ENCODE measurements at places on chromosomes 7 and 10.

DNA sequence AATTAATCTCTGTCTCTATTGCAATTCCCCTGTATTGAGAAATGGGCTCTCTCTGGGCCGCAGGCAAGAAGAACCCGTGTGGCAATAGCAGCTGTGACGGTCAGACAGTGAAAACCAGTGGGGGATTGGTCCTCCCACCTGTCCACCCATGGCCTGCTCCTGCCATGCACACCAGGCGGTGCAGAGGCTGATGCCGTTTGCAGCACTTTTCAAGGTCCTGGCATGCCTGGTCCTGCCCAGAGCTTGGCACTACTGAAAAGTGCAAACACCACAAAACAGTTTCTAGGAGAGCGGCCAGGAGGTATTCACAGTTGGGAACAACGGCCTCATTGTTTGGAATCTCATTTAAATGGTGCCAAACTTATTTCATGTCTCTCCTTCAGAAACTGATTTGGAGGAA lies 41.5 kb downstream of the PSPH start:
- H3K36me3 ChIP-seq, result no peaks in the 10 kb centered on the region
- DNase-seq, result peak; percentile 81
- no peak overlapping the region for H3K27ac ChIP-seq

DNA sequence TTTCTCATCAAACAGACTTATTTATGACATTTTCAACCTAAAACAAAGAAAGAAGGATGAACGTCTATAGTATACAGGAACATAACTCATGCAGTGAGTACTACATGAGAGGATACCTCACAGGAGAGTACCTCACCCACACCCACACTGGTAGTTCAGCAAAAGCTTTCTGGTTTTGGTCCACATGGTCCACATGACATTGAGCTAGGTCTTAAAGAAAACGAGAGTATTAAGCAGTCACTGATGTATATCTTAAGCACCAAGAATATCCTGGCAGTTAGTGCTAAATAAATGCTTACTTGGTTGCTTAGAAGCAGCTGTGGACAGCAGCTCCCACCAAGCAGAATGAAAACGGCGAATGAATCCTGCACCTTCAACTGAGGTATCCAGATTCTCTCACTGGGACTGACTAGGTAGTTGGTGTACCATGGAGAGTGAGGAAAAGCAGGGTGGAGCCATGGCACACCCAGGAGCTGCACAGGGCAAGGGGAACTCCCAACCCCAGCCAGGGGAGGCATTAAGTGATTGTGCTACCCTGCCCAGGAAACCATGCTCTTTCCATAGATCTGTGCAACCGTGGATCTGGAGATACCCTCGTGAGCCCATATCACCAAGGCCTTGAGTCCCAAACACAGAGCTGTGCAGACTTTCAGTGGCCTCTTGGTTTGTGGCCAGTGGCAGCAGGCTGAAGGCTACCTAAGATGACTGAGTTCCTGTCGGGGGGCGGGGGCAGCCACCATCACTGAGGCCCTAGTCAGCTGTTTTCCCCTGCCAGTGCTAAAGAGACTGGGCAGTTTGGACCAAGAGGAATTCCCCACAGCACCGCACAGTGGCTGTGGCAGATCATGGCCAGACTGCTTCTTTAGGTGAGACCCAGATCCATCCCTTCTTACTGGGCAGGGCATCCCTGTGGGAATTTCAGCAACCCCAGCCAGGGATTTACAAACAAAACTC lies 143.4 kb downstream of the SGMS1 start:
- DNase-seq, result no peak
- H3K27ac ChIP-seq, result no peak overlapping the region
- H3K36me3 ChIP-seq, result no peaks in the 10 kb centered on the region
- no peaks in the 10 kb centered on the region for H3K4me1 ChIP-seq
- H3K27me3 ChIP-seq, result no peaks in the 10 kb centered on the region

GRCh38 chr7:24108906-24109376 lies 175.0 kb upstream of the NPY start:
- no peak overlapping the region for H3K4me3 ChIP-seq
- no peak overlapping the region for H3K27ac ChIP-seq
- no peaks in the 10 kb centered on the region for H3K27me3 ChIP-seq
- no peak for DNase-seq
- H3K36me3 ChIP-seq, result no peaks in the 10 kb centered on the region

DNA sequence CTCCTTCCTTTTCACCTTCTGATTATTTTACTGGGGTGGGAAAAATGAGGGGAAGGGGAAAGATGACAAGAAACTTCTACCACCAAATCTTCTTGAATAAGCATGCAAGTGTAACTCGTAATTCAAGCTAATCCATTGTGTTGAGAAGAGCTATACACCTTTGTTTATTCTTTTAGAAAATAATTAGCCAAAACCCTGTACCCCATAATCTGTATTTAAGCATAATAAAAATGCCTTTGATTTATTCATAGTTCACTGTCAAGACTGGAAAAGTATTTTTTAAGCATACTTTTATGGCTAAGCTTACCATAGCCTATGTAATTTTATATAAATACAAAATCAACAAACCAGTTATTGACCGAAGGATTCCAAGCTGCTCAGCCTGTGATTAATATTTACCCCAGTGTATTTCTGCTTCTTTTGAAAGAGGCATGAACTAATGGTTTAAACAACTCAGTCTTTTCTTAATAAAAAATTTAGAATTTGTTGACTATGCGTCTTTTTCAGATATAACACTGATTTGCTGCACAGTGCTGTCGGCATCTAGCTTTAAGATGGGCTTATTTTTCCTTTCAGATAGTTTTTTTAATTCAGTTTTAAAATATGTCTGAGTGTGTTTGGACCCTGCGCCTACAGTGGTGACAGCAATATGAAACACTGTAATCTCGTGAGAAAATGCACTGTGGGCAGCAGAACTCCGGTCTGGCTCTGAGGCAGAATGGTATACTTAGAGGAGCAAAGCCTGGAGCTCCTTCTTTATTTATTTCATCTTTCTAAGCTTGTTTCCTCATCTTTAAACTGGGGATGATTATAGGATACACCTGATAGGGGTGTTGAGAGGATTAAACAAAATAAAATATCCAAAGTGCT lies 238.8 kb upstream of the LRGUK start:
- H3K4me1 ChIP-seq, result no peaks in the 10 kb centered on the region
- no peaks in the 10 kb centered on the region for H3K27me3 ChIP-seq
- no peak overlapping the region for H3K27ac ChIP-seq
- DNase-seq, result no peak

DNA sequence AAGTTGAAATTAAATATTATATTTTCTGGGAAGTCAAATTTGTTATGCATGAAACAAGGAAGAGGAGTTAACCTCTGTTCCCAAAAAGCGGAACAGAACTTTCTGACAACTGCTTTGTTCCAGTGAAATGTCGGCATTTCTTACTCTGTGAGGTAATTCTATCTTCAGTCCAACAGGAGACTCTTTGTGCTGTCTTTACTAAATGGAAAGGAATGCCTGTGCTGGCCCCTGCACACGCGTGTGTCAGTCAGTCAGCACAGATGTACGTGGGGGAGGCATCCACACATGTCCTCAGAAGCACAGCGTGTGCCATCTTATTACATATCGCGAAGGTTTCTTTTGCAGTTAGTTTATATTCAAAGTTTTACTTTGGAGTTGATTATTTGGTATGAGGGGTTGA lies 37.5 kb downstream of the NET1 start:
- peaks cover 6% of the 10 kb centered on the region for H3K4me1 ChIP-seq
- H3K27ac ChIP-seq, result peak overlapping the region; percentile 41
- H3K36me3 ChIP-seq, result no peaks in the 10 kb centered on the region
- H3K27me3 ChIP-seq, result no peaks in the 10 kb centered on the region
- no peak for DNase-seq

DNA sequence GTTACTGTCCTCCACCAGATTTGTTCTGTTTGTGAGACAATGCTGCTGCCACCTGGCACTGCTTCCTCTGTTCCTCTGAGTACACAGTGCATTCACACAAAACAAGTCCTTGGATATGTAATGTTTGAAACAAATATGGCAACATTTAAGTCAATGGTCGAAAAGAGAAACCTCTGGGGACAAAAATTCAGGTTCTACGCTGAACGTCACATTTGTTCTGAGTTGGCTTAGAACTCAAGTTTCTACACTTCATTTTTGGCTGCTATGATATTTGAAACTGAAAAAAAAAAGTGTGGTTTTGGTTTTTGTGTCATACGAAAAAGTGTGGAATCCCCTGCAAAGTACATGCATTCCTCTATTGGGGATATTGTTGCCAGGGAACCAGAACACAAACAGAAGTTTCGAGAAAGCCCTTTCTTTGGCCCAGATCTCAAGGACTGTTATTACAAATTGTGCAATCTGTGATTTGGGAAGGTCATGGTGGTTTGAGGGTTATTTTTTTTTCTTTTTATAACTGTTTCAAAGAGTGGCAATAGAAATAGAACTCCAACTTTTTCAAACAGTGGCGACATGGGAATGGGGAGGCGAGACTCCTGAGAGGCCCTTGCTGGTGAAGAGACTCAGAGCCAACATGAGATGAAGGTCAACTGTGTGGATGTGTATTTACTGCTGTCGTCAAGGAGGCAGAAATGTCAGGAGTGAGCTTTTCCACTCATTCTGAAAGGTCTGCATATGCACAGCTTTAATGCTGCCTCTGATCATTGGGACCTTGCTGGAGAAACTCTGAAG lies 127.5 kb downstream of the CUBN start:
- no peak overlapping the region for H3K4me3 ChIP-seq
- peak; percentile 70 for DNase-seq
- H3K36me3 ChIP-seq, result no peaks in the 10 kb centered on the region
- H3K27ac ChIP-seq, result peak overlapping the region; percentile 82
- no peaks in the 10 kb centered on the region for H3K27me3 ChIP-seq
- peaks cover 37% of the 10 kb centered on the region for H3K4me1 ChIP-seq

GRCh38 chr10:88253622-88254021 lies 329.5 kb downstream of the RNLS start:
- no peaks in the 10 kb centered on the region for H3K27me3 ChIP-seq
- H3K36me3 ChIP-seq, result no peaks in the 10 kb centered on the region
- H3K4me1 ChIP-seq, result peaks cover 7% of the 10 kb centered on the region
- H3K27ac ChIP-seq, result no peak overlapping the region
- H3K4me3 ChIP-seq, result no peak overlapping the region

- H3K27ac ChIP-seq, result no peak overlapping the region
- no peaks in the 10 kb centered on the region for H3K36me3 ChIP-seq
- peak; percentile 29 for DNase-seq
- no peak overlapping the region for H3K4me3 ChIP-seq
- peaks cover 5% of the 10 kb centered on the region for H3K4me1 ChIP-seq
Measured at GRCh38 chr10:15725603-15726002, 5.9 kb upstream of the ITGA8 start.

DNA sequence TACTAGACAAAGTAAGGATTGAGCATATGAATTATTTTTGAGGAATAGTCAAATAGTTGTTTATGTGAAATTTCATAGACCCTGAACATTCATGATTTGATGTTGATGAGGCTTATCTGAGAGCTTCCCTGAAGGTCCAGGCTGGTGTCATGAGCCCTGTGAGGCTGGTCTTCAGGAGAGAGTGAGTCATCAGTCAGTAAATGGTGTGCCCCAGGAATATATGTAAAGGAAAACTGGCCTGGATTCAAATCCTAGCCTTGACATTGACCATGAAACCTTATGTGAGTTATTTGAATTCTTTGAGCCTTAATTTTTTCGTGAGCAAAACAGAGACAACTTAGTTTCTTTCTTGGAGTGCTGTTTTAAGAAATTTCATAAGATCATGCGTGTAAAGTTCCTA lies 6.2 kb downstream of the TMEM236 start:
- H3K36me3 ChIP-seq, result no peaks in the 10 kb centered on the region
- no peak for DNase-seq
- H3K4me3 ChIP-seq, result no peak overlapping the region
- H3K27me3 ChIP-seq, result no peaks in the 10 kb centered on the region
- no peaks in the 10 kb centered on the region for H3K4me1 ChIP-seq

DNA sequence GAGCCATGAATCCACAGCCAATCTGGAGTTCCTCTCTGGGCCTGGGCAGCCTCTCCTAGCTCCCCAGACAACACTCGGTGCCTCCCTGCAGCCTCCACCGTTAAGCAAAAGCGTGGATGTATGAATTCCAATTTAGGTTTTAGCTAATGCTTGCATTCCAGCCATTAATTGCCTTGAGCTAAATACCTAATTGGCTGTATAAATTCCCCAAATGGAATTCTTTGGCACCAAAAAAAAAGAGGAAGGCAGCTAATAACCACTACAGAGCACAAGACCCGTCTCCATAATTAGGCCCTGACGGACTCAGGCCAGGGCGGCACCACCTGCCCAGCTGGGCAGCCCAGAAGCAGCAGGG lies 140.5 kb downstream of the PTPRN2 start:
- H3K4me1 ChIP-seq, result no peaks in the 10 kb centered on the region
- no peaks in the 10 kb centered on the region for H3K27me3 ChIP-seq
- H3K36me3 ChIP-seq, result no peaks in the 10 kb centered on the region
- H3K4me3 ChIP-seq, result no peak overlapping the region

DNA sequence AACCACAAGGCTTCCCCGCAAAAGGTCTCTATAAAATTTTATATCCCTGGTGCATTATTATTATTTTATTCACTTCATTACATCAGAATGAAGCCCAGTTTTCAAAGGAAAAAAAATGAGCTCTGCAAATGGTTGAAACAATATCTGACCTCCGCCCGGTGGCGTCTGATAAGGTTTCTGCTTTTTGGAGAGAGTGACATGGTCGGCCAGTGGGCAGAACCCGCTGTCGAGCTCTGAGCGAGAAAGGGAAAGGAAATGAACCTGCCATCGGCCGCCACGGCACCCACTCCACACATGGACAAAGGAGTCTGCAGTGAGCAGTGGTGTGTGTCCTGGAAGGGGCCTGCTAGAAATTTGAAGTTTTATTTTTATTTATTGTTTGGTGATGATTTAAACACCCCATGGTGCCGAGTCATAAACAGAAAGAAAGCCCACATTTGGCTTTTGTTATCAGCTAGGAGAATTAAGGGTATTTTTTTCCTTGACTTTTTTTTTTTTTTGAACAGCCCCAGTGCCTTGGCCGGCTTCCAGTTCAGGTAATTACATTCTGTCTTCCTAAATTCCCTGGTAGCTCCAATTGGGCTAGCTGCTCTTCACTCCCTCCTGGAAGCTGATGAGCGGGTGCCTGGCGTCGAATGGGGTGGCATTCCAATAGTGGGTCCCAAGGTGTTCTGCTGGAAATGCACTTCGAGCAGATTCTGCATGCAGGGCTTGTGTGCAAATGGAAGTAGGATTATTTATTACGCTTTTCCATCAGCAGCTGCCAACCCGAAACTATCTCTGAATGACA lies 149.4 kb upstream of the MKI67 start:
- H3K4me1 ChIP-seq, result no peaks in the 10 kb centered on the region
- H3K27ac ChIP-seq, result no peak overlapping the region
- no peak for DNase-seq

DNA sequence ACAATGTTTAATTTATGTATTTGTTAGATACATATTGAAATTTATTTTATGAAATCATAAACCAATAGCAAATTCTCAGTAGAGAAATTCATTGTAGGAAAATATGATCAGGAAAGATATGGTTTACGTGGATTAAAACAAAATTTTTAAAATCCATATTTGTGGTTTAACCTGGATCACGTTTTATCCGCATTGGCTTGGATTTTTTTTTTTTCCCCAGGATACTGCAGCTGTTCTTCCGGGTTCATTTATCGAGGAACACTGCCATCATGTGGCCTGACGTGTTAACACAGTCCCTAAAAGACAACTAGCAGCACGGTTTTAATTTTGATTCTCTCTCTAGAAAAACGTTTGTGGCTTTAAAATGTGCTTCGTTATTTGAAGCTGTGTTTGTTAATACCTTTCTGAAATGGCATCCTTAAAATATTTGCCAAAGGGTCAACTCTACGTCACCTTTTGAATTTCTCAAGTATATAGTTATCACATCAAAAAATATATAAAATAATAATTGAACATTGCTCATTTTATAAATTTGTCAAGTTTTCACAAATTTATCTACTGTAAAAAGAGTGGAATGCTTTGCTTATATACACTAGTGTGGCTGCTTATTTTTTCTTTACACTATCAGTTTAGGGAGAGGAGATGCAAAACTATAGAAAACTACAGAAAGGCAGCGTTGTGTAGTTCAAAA lies 8.7 kb upstream of the ASB4 start:
- no peak overlapping the region for H3K4me3 ChIP-seq
- H3K4me1 ChIP-seq, result no peaks in the 10 kb centered on the region
- no peaks in the 10 kb centered on the region for H3K27me3 ChIP-seq
- peak; percentile 90 for DNase-seq
- H3K36me3 ChIP-seq, result no peaks in the 10 kb centered on the region
- H3K27ac ChIP-seq, result no peak overlapping the region

All from testis (tissue), 5 donors.